ENCODE measurements at places on chromosomes 7 and 10.

- no peak for DNase-seq
Measured at GRCh38 chr7:89477991-89478390, 676.3 kb upstream of the STEAP1 start.

GRCh38 chr7:85479918-85480643, 293.2 kb upstream of the SEMA3D start:
- DNase-seq, result no peak

DNA sequence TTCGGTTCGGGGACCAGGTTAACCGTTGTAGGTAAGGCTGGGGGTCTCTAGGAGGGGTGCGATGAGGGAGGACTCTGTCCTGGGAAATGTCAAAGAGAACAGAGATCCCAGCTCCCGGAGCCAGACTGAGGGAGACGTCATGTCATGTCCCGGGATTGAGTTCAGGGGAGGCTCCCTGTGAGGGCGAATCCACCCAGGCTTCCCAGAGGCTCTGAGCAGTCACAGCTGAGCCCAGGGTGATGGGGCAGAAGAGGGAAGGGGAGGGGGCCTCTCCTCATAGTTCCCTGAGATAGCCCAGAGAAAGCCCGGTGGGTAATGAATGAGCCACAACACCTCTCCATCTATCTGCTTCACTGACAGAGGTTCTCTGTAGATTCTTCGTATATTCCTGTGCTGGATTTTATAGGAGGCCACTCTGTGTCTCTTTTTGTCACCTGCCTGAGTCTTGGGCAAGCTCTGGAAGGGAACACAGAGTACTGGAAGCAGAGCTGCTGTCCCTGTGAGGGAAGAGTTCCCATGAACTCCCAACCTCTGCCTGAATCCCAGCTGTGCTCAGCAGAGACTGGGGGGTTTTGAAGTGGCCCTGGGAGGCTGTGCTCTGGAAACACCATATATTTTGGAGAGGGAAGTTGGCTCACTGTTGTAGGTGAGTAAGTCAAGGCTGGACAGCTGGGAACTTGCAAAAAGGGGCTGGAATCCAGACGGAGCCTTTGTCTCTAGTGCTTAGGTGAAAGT, 16.4 kb downstream of the PRSS2 start:
- DNase-seq, result no peak

DNA sequence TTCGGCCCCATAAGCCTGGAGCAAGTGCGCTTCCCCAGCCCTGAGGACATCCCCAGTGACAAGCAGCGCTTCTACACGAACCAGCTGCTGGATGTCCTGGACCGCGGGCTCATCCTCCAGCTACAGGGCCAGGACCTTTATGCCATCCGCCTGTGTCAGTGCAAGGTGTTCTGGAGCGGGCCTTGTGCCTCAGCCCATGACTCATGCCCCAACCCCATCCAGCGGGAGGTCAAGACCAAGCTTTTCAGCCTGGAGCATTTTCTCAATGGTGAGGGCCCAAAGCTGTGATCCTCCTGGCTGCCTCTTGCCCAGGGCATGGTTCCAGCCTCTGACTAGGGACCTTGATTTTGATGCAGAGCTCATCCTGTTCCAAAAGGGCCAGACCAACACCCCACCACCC, 10.1 kb downstream of the IRF5 start:
- no peak for DNase-seq

DNA sequence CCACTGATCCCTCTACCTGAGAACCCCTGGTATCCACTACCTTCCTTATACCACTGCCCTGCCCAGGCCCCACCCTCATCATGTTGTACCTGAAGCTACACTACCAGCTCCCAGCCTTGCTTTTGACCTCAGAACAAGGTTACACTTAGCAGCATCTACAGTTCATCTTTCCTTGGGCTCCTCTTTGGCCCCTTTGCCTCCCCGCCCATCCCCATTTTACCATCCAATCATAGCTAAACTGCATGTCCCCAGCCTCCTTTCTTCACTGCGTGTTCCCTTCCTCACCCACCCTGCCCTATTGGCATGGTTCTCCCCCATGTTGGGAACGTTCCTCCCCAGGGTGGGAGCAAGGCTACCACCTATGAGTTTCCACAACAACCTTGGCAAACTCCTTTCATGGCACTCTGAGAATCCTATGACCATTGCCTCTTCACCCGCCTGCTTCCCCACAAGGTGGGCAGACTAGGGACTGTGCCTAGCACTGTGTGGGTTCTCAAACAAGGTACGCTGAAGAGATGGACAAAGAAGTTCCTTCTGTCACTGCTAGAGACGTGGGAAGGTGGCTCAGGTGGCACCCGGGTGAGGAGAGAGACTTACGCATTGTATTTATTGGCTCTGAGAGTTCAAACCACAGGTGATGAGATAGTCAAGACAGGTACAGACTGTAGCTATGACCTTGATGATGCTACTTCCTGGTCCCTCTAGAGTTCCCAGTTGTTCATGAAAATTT, 66.9 kb upstream of the ADAM12 start:
- DNase-seq, result peak; percentile 26

GRCh38 chr10:123183724-123184123, 29.5 kb downstream of the BUB3 start:
- no peak for DNase-seq

- no peak for DNase-seq
Measured at GRCh38 chr7:27781188-27781587, 41.2 kb downstream of the TAX1BP1 start.

GRCh38 chr10:133163889-133164815, 4.1 kb downstream of the KNDC1 start:
- DNase-seq, result no peak

DNA sequence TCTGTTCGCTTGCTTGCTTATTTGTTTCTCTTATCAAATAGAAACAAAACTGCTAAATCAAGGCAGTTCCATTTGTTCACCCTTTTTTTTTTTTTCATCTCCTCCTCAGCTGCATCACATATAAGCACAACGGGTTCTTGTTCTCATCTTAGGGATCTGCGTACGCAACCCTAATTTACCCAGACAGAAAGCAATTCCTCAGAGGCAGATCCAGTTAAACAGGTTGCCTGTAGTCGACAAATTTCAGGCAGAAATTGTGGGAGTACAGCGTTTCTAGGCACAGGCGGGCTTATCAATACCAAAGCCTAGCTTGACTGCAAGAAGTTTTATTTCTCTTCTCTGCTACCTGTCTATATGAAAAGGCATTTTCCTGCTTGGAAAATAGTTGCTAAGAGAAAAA, 565.4 kb downstream of the NXPH1 start:
- no peak for DNase-seq

- no peak for DNase-seq
Measured at GRCh38 chr7:82294382-82294784, 149.2 kb downstream of the CACNA2D1 start.

GRCh38 chr10:100506596-100507356, 12.9 kb downstream of the SEC31B start:
- no peak for DNase-seq

- no peak for DNase-seq
Measured at GRCh38 chr10:121598263-121599249, at the start of gene FGFR2. TSS of gene FGFR2 (minus strand) at chr10:121598444. CDS start at chr10:121593817, 4,627 bp downstream.

GRCh38 chr10:55734112-55734511, 626.9 kb downstream of the ZWINT start:
- no peak for DNase-seq

GRCh38 chr10:43348511-43349312, 22.7 kb upstream of the FXYD4 start:
- peak; percentile 91 for DNase-seq

DNA sequence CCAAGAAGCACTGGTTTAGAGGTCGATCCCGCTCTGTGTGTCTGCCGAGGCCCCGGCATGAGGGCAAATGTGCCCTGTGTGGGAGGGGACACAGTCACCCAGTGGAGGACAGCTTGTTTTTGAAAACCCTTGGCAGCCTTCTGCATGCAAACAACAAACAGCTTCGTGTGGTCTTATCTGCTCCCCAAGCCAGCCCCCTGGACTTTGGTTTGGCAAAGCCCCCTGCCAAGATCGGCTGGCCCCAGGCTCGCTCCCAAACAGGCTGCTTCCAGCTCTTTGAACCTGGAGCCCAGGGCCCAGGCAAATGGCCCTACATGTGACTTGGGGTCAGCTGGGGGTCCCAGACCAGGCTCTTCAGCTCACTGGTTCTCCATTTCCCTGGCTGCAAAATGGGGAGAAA, 2.9 kb downstream of the ELN start:
- no peak for DNase-seq

DNA sequence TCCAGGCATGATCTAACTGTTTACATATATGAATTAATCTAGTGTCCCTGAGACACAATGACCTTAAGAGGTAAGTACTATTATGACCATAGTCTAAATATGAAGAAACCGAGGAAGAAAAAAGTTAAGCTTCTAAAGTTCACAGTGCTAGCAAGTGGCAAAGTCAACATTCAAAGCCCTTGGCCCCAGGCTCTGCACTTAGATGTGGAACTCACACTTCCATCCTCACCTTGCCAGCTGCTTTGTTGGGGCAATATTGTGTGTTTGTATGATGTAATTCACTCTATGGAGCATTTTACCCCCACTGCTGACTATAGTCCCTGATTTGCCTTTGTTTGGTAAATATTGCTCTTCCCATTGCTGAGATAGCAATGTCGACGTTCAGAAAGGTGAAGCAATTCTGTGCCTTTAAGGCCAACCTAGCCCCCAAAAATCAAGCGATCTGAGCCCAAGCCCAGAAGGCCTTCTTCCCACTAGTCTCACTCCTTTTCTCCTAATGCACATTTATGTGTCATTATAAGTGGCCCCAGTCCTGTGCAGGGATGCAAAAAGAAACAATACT, 487.6 kb upstream of the ZMIZ1 start:
- DNase-seq, result no peak

- no peak for DNase-seq
Measured at GRCh38 chr7:98681951-98682350, 64.9 kb downstream of the NPTX2 start.
